NCI-H1694 (cell line): ENCODE measurements at places on chromosomes 7 and 10.

DNA sequence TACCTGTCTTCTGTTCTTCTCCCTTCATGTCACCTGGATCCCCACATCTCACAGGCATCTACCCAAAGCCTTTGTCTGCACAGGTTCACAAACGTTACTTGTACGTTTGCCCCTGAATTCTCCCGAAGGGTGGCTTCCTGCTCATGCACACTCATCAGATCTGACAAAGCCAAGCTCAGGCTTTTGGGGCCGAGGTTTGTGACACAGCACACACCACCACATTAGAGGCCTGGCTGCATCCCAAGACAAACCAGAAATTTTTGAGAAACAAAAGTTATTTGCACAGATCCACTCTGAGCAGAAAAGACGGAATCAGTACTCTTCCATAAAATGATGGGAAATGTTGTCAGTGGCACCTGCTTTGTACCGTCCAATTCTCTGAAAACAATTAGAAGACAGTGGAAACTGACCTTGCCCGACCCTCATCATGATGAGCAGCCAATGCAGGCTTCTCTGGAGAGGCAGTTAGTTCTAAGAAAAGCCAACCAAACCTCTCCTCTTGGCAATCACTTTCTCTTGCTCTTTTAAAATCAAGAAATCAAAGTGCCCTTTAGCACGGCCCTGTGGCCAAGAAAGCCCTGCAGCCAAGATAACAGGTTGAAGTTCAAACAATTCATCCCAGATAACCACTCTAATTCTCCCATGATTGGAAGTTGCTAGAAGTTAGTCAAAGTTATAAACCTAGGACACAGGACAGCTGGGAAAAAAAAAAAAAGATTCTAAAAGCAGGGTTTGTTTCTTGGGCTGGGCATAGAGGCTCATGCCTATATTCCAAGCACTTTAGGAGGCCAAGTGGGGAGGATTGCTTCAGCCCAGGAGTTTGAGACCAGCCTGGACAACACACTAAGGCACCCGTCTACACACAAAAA lies 13.6 kb upstream of the SVIL start:
- no peak for DNase-seq

- no peak for DNase-seq
Measured at GRCh38 chr7:45469103-45469502, 105.1 kb upstream of the ADCY1 start.

- DNase-seq: no peak
Measured at GRCh38 chr7:79118143-79118542, 335.3 kb downstream of the MAGI2 start.

DNA sequence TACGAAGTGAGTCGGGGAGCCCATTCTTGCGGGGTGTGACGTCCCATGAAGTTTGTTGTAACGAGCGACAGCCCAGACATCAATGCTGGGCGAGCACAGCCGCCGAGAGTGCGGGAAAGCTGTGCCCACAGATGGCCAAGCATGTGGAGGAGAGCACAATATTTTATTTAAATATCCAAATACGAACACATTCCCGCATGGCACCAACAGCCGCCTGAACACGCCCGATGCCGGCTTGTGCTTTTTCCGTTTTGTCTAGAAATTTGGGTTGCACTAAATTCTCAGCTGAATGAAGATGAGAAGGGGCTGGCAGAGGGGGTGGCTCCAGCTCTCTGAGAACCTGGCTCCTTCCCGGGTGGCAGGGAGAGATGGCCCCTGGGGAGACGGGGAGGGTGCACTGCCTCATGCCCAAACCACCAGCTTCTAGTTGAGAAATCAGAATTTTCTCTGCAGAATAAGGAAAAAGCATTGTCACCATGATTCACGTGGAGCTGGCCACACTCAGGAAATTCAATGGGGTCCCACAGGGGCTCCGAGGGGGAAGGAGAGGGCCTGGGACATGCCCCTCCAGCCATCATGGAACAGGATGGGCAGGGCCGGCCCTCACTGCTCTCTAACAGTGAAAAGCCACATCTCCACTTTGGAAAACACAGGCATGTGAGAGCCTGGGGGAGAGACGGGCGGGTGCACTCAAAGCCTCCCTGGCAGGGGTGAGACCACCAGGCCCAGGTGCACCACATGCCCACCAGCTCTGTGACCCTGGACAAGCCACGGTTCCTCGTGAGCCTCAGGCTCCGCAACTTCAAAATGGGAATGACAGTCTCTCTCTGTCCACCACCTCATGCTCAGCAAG lies 48.3 kb downstream of the EBF3 start:
- peak; percentile 2 for DNase-seq

GRCh38 chr7:110347081-110347480 lies 743.8 kb upstream of the LRRN3 start:
- DNase-seq: peak; percentile 79

- DNase-seq: no peak
Measured at GRCh38 chr10:126969310-126969709, 64.1 kb downstream of the DOCK1 start.

DNA sequence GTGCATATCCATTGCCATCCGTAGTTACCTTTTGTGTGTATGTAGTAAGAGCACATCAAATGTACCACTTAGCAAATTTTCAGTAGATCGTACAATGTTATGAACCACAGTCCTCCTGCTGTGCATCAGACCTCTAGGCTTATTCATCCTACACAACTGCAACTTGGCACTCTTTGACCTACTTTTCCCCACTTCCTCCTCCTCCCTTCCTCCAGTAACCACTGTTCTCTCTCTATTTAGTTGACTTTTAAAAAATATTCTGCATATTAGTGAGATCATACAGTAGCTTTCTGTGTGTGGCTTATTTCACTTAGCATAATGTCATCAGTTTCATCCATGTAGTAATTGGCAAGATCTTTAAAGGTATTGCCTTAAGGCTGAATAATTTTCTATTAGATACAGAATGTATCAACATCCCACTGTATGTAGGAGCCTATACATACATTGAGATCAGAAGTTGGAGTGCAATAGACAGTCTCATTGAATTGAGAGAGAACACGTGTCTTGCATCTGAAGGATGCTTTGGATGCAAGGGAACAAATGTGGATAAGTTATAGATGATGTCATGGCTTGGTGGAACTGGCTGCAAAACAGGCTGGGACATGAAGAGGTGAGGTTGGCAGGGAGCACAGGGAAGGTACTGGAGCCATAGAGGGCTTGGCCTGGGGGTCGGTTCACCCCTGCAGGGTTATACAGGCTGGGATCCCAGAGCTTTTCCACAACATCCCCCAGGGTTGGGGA lies 83.0 kb upstream of the FAM180A start:
- DNase-seq: no peak

DNA sequence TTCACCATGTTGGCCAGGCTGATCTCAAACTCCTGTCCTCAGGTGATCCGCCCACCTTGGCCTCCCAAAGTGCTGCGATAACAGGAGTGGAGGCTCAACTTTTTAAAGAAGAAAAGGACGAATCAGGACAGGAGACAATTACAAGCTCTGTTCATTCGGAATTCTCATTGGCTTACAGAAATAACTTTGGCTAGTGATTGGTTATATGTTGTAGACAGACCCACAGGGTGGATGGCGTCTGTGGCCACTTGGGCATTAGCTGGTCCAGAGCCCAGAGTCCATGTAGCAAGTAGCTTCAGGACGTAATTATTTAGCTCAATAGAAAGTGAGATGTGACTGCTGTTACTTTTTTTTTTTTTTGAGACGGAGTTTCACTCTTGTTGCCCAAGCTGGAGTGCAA lies 160.5 kb upstream of the TNRC18 start:
- no peak for DNase-seq

GRCh38 chr7:54705436-54705835 lies 53.6 kb downstream of the SEC61G start:
- no peak for DNase-seq

- no peak for DNase-seq
Measured at GRCh38 chr10:110077436-110078130, 69.8 kb downstream of the ADD3 start.

- DNase-seq: peak; percentile 18
Measured at GRCh38 chr7:78924581-78924980, 528.9 kb downstream of the MAGI2 start.

DNA sequence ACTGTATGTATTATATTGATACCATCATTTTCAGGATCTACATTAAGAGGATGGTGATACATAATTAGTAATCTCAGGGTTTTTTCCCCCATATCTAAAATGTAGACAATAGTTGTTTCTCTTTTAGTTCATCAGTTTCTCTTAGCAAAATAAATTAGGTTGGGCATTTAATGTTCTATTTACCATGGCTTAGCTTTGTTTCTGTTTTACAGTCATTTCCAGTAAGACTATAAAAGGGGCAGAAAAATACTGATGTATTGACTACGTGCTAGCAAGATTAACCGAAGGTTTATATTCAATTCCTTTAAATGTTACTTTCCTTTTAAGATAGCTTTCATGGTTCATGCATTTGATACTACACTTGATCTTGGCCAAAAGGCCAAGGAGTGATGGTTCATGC lies 26.2 kb downstream of the SUV39H2 start:
- no peak for DNase-seq

DNA sequence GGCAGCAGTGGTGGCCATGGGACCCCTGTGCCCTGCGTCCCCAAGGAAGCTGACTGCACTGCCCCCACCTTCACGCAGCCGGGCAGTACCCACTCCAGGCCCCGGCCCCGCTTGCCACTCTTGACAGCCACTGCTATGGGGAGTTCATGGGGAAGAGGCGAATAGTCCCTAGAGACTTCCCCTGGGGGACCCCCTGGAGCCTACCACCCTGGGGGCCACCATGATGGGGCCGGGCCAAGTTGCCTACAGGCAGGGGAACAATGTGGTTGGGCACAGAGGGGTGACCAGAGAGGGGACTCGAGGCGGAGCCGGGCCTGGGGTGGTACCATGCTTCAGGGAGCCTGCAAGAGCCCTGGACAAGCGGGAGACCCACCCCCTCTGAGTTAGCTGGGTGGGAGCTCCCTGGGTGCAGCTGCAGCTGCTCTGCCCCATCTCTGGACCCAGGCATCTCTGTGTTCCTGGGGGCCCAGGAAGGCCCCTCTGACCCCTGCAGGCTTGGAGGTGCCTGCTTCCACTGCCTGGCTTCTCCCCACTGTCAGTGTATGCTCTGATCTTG lies 567.6 kb downstream of the GRM8 start:
- DNase-seq: no peak

GRCh38 chr10:22542773-22543172 lies 171.6 kb downstream of the PIP4K2A start:
- DNase-seq: no peak

DNA sequence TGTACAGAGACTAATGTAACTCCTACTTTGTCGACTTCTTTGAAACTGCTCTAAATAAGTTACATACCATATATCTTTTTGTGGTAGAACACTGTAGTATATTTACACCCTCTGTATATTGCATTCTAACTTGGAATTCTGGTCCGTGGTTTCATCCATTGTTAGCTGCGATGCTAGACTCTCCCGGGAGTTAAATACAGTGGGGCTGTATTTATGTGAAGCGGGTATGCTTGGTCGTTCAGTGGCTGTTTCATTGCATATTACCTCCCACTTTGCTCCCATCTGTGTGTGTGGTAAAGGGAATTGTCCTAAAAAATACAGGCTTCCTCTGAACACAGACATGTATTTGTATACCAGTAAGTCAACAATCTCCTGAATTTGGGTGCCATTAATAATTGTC lies 231.1 kb downstream of the SLC25A13 start:
- no peak for DNase-seq

GRCh38 chr10:42930516-42931192 lies 146.2 kb upstream of the RET start:
- DNase-seq: no peak

DNA sequence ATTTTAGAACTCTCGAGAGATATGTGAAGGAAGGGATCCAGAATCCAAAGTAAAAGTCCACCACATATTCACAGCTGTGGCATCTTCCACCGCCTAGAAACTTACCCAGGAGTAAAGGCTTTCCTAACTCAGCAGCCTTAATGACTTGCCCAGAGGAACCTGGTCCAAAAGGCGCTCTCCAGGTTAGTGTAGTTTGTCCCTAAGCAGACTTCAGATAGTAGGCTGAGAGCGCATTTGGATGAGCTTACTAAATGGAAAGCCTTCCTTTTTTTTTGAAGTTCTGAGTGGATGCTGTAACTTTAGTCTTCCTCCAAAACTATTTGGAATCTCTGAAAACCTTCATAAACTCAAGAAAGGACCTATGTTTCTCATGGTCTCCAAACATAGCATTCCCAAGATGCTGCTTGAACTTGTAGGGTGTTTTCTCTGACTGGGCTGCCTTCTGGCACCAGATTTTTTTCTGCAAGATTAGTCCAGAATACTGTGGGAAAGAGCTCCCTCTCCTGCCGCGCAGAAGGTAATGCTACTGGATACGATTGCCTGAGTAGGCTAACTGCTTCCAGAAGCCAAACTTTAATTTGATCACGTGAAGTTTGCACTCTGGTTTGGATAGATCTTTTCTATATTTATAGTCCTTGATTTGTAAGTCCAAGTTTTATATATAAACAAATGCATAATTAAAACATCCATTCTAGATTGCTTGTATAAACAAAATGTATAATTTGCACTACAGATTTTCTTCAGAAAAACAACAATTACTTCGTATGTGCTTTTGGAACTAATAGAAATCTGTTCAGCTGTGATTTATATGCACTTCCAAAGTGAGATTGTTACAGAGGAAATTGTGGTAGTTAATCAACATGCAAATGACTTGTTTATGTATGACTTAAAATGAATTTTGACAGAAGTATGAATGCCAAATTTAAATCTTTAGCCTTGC lies 19.6 kb upstream of the GPR37 start:
- peak; percentile 48 for DNase-seq

- DNase-seq: no peak
Measured at GRCh38 chr7:155839461-155839860, 27.2 kb upstream of the SHH start.

DNA sequence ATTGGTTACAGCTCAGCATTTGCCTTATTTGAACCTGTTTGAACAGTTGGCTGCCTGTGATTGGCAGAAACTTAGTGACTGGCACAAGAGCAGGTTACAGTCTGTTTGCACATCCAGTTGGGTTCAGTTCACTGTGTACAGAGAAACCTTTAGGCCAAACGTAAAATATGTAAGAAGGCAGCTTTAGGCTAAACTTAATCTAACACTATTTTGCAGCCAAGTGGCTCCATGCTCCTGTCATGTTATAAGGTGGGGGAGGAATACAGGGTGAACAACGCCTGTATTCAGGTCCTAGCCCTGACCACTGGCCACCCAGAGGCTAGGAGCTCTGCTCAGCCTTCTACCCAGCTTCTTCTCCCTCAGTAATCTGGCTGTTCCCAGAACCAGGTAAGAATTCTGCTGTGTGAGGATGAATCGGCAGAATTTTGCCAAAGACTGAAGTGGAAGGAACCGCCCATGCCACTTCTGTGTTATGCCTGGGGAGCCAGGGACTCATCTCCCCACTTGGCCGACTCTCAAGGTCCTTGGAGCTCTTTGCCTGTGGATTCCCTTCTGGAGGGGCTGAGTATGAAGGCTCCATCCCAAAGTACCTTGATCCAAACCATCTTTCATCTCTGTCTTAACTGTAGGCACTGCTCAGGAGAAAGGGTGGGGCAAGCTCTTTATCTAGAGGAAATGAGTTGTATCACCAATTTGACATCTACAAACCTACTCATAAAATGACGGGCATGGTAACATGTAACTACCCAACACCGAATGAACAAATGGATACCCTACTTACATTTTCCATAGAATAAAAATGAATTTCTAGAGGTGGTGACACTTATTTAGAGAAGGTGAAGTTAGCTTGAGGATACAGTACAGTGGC lies 164.4 kb upstream of the NAMPT start:
- DNase-seq: no peak
